ENCODE measurements at places on chromosomes 16 and 17. TPM values are rescaled to one million over a fixed set of nuclear protein-coding genes. Genes with fewer than 3 reads are reported as not detected.

Gene SLC16A5
- 8.2 TPM for total RNA-seq

Gene LGALS9
- total RNA-seq = 19.4 TPM

Gene SPATA32
- total RNA-seq = not detected

Gene CFAP119
- 0.65 TPM for total RNA-seq

Gene TPSAB1
- total RNA-seq = not detected

Gene CETP
- total RNA-seq = 15.9 TPM

Gene ESRP2
- total RNA-seq = 0.16 TPM

Gene NME1
- total RNA-seq = 131 TPM

Gene CES1
- total RNA-seq = 0.16 TPM

Gene CACNG3
- not detected for total RNA-seq

Gene ARHGAP44
- total RNA-seq = 0.57 TPM

Gene NTN1
- total RNA-seq = under 0.01 TPM

Gene CHST4
- not detected for total RNA-seq

Gene SCNN1B
- 0.32 TPM for total RNA-seq

Gene DHRS7C
- total RNA-seq = not detected

Gene OR1A1
- total RNA-seq = not detected

Gene LPO
- not detected for total RNA-seq

Gene PRSS21
- total RNA-seq = 0.32 TPM

Gene SEZ6
- not detected for total RNA-seq

Gene RNF157
- 0.63 TPM for total RNA-seq

Gene AANAT
- not detected for total RNA-seq

Gene STAC2
- not detected for total RNA-seq

Gene KRTAP3-2
- total RNA-seq = not detected

Gene EIF3C
- total RNA-seq = 220 TPM

Gene ABCA3
- 67.6 TPM for total RNA-seq

Gene KRTAP2-2
- total RNA-seq = not detected

Gene TMC5
- not detected for total RNA-seq

Gene ZNF385C
- not detected for total RNA-seq

Gene MAP2K3
- 25.1 TPM for total RNA-seq

Gene TNS4
- total RNA-seq = not detected

Gene DNAI2
- not detected for total RNA-seq

Gene MVP
- 223 TPM for total RNA-seq

Gene RNF43
- not detected for total RNA-seq

Gene TEKT5
- total RNA-seq = not detected

Gene ZCCHC14
- total RNA-seq = 15.2 TPM

Gene PIPOX
- total RNA-seq = 2.3 TPM

Gene CDRT4
- total RNA-seq = 4.9 TPM

Gene MAF
- total RNA-seq = 13.3 TPM

Gene ACSM2A
- 0.16 TPM for total RNA-seq

Gene NPIPB8
- total RNA-seq = not detected

Gene MYH2
- not detected for total RNA-seq

Gene PRAC1
- not detected for total RNA-seq

Gene LRRC46
- total RNA-seq = 0.16 TPM

Gene FBXW10
- total RNA-seq = not detected

Gene GLP2R
- total RNA-seq = not detected

Gene CRHR1
- not detected for total RNA-seq

Gene CD300H
- not detected for total RNA-seq

Gene IGSF6
- total RNA-seq = not detected

Gene ABCC12
- total RNA-seq = not detected
